GF-D8 (cell line): ENCODE measurements at places on chromosomes 13 and 19.
A peak's percentile ranks its signal among the peaks of the same experiment; 100 is the strongest.

DNA sequence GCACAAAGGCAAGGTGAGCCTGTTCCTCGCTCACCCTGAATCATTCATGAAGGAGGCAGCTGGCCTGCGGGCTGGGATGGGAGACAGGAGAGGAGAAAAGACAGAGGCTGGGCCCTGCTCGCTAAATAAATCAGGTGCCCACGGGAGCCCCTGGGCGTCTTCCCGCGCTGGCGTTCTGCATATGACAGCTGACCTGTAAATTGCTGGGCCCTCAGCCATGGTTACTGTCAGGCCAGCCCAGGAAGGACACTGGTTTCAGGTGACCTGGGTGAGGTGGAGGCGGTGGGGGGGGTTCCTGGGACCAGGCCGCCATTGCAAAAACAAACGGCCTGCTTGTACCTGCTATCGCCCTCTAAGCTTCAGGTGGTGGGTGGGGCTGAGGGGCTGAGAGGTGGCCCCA, 3.4 kb upstream of the PTBP1 start:
- DNase-seq, result no peak

DNA sequence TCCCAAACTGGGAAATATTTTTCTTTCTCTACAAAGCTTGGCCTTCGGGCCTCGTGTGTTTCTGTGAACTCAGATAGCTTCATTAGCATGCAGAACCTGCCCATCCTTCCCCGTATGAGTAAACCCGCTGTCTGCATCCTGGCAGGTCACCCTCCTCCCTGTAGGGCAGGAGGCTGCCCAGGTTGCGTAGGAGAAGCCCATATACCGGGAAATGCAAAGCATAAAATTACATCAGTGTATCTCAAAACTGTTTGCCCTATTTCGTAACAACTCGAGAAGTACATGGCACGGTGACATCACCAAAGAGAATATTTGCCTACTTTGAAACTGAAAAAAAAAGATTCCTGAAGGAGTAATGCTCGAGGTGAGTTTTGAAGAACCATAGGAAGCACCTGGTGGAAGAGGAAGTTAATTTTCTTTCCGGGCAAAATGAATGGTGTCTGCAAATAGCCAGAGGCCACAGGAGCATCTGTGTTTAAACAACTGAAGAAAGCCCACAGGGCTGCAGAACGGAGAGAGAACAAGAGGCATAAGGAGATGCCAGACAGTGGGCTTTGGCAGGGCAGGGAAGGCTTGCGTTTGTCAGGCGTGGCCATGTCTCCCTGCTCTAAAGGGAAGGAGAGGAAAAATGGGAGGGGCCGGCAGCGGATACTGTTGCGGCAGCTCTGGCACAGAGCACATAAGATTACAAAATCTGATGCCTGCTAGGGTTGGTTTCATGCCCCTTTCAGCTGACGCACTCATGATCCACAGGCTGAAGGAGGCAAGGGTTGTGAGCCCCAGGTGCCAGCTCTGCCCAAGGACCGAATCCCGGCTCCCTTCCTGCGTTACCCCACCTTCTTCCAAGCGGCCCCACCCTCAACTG, 81.4 kb downstream of the IRS2 start:
- peak; percentile 99 for DNase-seq

DNA sequence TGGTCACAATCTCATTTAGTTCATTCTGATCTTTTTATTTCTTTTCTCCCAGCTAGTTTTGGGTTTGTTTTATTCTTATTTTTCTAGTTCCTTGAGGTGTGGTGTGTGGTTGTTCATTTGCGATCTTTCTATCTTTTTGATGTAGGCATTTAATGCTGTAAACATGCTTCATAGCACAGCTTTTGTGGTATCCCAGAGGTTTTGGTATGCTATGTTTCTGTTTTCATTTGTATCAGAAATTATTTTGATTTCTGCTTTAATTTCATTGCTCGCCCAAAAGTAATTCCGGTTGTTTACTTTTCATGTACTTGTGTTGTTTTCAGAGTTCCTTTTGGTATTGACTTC, 12.6 kb downstream of the DNAJC3 start:
- DNase-seq, result no peak

DNA sequence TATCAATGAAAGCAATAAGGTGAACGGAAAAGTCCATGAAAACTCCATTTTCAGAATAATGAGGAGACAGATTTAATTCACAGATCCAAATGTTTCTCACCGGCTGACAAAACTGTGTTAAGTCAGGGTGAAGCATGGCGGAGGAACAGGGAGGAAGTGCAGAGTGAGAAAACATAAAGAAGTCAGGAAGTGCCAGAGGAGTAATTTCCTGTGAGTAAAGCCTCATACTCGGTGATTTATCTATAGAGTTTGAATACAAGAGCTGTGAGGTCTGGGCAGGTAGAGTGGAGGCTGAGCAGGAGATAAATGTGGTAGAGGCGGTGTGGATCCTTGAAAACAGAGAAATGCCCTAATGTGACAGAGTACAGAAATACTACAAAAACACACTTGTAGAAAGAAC, 11.4 kb downstream of the CARD8 start:
- peak; percentile 36 for DNase-seq

- no peak for DNase-seq
Measured at GRCh38 chr19:47765523-47766358, 12.8 kb upstream of the SELENOW start.

DNA sequence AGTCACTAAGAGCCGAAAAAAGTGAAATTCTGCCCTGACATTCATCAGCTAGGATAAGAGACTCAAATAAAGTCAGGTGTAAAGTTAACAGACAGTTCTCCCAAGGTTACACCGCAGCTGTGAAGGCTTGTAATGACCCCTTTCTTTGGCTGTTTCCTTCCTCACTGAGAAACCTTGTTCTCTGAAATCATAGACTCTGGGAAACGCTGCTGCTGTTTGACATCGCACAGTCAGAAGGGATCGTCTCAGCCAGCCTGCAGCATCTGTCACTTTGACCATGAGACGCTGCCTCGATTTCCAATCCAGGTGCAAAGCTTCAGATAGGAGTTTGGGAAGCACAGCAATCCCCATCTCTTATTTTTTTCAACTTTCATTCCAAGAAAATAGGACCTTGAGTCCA, 678 bp downstream of the BCAT2 start:
- DNase-seq, result no peak

DNA sequence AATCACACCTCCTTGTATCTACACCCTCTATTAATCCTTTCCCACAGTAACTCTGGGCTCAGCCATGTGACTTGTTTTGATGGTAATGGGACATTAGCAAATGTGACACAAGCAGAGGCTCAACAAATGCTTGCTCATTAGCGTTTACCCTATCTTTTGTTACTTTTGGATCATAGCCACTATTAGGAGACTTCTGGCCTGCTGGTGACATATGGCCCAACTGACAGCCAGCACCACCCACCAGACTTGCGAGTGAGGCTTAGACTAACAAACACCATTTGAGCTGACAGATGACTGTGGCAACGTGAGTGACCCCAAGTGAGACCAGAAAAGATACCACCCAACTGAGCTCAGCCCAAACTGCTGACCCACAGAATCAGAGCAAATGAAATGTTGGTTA, 154.1 kb downstream of the OLFM4 start:
- no peak for DNase-seq

DNA sequence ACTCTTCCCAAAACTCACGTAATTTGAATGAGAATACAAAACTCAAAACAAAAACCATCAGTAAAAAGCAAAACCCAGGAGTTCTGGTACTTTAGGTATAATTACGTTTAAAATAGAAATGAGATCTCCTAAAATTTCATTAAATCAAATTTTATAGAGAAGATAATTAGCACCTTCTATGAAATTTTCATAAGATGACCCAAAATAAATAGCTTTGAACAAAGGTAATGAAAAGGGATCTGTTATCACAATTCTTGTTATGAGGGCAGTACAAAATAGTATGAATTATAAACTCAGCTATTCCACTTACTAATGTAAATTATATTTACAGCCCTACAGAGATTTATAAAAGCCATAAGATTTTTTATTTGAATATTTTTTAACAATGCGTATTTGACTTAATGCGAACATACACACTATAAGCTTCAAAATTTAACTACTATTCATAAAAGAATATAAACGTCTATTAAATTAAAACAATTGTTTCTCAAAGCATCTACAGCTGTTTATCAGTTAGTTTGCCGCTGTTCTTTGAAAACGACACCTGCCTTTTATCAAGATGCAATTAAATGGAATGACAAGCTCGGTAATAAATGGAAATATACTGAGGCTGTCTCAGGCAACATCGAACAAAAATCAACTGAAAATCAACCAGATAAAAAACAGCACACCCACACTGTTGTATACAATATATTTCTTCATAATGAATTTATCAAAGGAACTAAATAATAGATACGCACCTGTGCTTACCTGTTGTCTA, 63.8 kb downstream of the KCNRG start:
- DNase-seq, result no peak

DNA sequence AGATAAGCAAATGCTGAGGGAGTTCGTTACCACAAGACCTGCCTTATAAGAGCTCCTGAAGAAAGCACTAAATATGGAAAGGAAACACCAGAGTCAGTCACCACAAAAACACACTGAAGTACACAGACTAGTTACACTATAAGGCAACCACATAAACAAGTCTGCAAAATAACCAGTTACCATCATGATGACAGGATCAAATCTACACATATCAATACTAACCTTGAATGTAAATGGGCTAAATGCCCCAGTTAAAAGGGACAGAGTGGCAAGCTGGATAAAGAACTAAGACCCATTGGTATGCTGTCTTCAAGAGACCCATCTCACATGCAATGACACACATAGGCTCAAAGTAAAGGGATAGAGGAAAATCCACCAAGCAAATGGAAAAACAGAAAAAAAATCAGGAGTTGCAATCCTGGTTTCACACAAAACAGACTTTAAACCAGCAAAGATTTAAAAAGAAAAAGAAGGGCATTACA, 26.6 kb downstream of the CCDC122 start:
- no peak for DNase-seq

GRCh38 chr13:29857085-29857484, 6.7 kb upstream of the UBL3 start:
- DNase-seq, result no peak

DNA sequence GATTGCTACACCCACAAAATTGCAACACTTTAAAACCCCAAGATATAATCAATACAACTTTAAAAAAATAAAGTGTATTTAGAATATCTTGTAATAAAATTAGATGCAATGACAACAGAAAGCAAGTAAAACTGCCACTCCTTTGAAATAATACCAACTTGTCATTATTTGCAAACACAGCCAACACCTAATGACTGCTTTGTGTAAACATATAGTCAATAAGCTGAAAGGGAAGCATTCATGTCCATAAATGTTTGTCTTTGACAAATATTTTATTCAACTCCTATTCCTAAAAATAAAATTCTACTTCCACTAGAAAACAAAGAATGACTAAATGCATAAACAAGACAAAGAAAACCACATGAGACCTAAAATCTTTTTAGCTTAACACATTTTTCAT, 6.6 kb downstream of the SMAD9 start:
- no peak for DNase-seq

- no peak for DNase-seq
Measured at GRCh38 chr19:7789447-7789846, 26.4 kb downstream of the CLEC4M start.

GRCh38 chr13:30618186-30618929, 638 bp downstream of the USPL1 start:
- peak; percentile 7 for DNase-seq
